ENCODE measurements at places on chromosomes 3 and 15. TPM values are rescaled to one million over a fixed set of nuclear protein-coding genes. Genes with fewer than 3 reads are reported as not detected.

Gene GOLGA8T
- total RNA-seq = not detected

Gene TMEM40
- total RNA-seq = not detected

Gene CRYGS
- total RNA-seq = 1.0 TPM

Gene CYP1A2
- total RNA-seq = not detected

Gene DENND6A
- total RNA-seq = 9.8 TPM

Gene FOXL2NB
- total RNA-seq = 0.78 TPM

Gene FRMD5
- 0.24 TPM for total RNA-seq

Gene GMNC
- not detected for total RNA-seq

Gene IL16
- 2.7 TPM for total RNA-seq

Gene MYZAP
- total RNA-seq = 0.72 TPM

Gene PLOD2
- 99.2 TPM for total RNA-seq

Gene RHOV
- not detected for total RNA-seq

Gene SIDT1
- 0.13 TPM for total RNA-seq

Gene RAD51
- total RNA-seq = 4.2 TPM

Gene DAZL
- not detected for total RNA-seq

Gene SRGAP3
- 2.2 TPM for total RNA-seq

Gene ABHD17C
- total RNA-seq = 3.5 TPM

Gene IQCF5
- total RNA-seq = not detected

Gene SLC24A5
- total RNA-seq = not detected

Gene CADPS
- 1.9 TPM for total RNA-seq

Gene PLSCR2
- not detected for total RNA-seq

Gene NAALADL2
- 2.4 TPM for total RNA-seq

Gene ITIH4
- not detected for total RNA-seq

Gene INSYN1
- 0.52 TPM for total RNA-seq

Gene PPP1R14D
- total RNA-seq = not detected

Gene SETMAR
- 14.1 TPM for total RNA-seq

Gene CACNA2D2
- 0.08 TPM for total RNA-seq

Gene ATP8B4
- 0.39 TPM for total RNA-seq

Gene CTSH
- 23.4 TPM for total RNA-seq

Gene GOLGA6L7
- not detected for total RNA-seq

Gene CLDN16
- not detected for total RNA-seq

Gene EOMES
- not detected for total RNA-seq

Gene UTS2B
- total RNA-seq = 0.65 TPM

Gene IGSF11
- not detected for total RNA-seq

Gene SOX14
- not detected for total RNA-seq

Gene REC114
- not detected for total RNA-seq

Gene LIPC
- total RNA-seq = not detected

Gene DVL3
- 63.8 TPM for total RNA-seq

Gene SLC35G2
- 7.8 TPM for total RNA-seq

Gene FAM81A
- 0.08 TPM for total RNA-seq

Gene ATP13A5
- total RNA-seq = not detected

Gene VIPR1
- 1.2 TPM for total RNA-seq

Gene RTP1
- not detected for total RNA-seq

Gene C2CD4A
- not detected for total RNA-seq

Gene UBAP1L
- 2.5 TPM for total RNA-seq

Gene CLRN1
- total RNA-seq = not detected

Gene PEX11A
- total RNA-seq = 2.1 TPM

Gene WDR48
- total RNA-seq = 16.9 TPM

Gene KLF13
- 42.1 TPM for total RNA-seq

Gene GXYLT2
- total RNA-seq = 29.0 TPM

Gene STRA6
- 13.1 TPM for total RNA-seq

Gene RBP2
- total RNA-seq = not detected

Gene FGF7
- total RNA-seq = 162 TPM

Gene KCNMB2
- 0.39 TPM for total RNA-seq

Gene CHRNA7
- 1.2 TPM for total RNA-seq

Data from epithelial cell of alveolus of lung (primary cell).